Right ventricle myocardium superior (tissue), 1 donor: ENCODE measurements at places on chromosomes 6 and 20. TPM values are rescaled to one million over a fixed set of nuclear protein-coding genes. Genes with fewer than 3 reads are reported as not detected.

GRCh38 chr6:159249752-159250151, 80.6 kb downstream of the FNDC1 start:
- DNase-seq: no peak

DNA sequence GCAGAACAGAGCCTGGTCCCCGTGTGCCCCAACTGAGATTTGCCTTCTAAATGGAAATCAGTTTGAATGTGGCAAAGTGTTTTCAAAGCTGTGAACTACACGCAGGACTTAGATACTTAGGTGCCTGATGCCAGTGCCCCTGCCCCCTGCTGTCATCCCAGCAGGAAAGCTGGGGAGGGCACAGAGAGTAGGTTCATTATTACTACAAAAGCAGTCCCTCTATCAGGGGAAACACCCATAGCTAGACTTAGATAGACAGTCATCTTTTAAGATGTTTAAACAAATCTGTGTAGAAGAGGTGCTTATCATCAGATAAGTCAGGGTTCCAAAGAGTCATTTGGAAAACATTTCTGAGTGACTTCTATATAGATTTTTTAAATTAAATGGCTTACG, 155.0 kb upstream of the SNX9 start:
- DNase-seq: no peak

- no peak for DNase-seq
These were observed 14.0 kb downstream of the EPB41L2 start for GRCh38 chr6:131048933-131049515.

DNA sequence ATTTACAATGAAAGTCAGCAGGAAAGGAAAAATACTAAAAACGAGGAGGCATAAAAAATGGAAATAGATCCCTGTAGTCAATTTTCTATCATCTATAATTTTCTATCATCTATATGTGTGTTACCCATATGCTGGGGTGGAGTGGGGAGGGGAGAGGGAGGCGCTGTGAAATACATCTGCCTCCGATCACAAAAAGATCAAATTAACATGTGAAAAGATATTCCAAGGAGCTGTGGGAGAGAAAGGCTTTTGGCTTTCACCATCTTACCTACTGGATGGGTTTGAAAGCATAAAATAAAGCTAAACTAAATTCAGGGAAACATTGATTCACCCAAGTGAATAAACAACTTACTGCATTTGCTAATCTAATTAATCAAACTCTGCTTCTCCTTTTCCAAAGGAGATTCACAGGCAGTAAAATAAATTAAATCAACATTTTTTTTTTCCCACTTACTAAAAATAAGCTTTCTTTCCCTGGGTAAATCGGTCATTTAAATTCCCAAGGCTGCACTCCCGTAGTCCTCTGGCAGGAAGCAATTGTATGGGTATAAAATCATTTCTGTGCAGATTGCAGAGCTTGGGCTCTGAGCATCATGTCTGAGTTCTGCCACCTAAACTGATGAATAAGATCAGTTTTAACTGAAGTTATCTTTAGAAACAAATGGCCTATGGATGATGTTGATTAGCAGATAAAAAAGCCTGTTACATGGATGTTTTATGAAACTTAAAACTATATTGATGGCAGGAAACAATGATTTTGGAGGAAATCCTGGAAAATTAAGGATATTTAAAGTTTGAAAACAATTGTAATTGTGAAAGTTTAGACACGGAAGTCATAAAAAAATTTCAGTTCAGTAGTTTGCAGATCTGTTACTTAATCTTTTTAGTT, 147.9 kb downstream of the SOX4 start:
- DNase-seq: no peak

GRCh38 chr6:35710241-35710847, 21.6 kb upstream of the FKBP5 start:
- no peak for DNase-seq

GRCh38 chr6:157029980-157030690, 253.0 kb downstream of the ARID1B start:
- DNase-seq: no peak

DNA sequence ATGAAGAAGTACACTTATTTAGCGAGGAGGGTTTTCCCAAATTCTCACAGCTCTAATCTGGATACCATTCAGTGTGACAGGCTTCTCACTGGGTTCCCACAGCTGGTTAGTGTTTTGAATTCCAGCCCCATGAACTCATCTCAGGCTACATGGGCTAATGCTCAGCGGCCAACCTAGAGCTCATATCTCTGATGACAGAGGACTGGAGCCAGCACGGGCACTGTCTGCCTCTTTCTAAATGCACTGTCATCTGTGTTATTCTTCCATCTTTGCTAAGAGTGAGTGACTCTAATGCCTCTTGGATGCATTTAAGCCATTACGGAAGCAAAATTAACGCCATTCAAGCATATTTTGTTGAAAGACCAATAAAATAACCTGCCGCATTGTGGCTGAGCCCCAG, 308.9 kb upstream of the JAG1 start:
- peak; percentile 77 for DNase-seq

DNA sequence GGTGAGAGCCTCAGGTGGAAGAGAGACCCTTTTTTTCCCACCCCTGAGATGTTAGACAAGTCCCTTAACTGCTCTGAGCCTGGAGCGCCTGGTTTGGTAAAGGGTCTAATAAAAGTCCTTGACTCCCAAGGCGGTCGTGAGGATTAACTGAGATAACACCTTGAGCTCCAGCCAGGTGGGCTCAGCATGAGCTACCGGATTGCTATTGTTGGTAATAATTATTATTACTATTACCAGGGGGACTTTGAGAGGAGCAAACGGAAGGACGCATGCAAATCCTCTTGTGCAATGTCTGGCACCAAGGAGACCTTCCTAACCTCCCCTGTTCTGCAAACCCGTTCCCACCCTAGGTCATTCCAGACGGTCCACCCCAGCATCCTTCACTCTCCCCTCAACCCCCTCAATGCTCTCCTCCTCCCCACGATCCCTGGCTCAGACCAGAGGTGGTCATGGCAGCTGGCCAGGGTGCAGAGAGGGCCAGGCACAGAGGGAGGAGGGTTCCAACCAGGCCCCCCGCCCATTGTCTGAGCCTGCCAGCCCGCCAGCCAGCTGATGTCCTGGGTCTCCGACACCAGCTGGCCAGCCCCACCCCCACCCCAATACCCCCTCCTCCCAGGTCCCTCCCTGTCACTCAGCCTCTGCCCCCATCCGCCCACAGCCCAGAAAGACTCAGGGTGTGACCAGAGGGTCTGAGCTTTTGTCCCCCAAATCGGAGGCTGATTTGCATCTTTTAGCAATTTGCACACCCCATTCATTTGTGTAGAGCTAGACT, 14.3 kb upstream of the CBFA2T2 start:
- DNase-seq: no peak

GRCh38 chr6:112600168-112600567, 253.0 kb downstream of the RFPL4B start:
- DNase-seq: no peak

- DNase-seq: peak; percentile 74
These were observed 412 bp downstream of the TRIB3 start for GRCh38 chr20:380763-381580.

DNA sequence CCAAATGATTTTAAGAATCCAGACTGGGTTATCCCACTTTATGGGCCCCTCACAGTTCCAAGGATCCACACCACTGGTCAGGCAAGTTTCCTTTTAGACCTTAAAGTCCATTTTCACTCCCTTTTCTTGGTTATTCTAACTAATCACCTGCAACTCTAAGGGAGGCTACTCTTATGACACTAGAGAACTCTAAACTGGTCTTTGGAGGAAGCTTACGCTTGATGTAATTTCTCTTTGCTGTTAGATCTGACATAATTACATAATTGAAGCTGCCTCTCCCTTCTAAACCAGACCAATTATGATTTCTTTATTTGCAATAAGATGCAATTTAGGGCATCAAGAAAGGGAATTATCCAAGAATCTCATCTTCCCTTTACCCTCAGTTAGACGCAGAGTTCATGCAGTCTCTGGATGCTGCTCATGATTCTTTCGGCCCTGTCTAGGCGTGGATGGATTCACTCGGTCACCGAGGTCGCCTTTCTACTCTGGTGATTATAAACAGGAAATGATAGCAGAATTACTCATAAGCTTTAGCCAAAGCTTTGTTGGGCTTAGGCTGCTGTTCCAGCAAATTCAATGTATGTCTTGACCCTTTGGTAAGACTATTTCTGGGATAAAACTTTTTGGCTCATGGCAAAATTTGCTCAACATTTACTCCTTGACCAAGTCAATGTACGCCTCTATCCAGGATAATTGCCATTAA, 166.4 kb upstream of the PRND start:
- no peak for DNase-seq

DNA sequence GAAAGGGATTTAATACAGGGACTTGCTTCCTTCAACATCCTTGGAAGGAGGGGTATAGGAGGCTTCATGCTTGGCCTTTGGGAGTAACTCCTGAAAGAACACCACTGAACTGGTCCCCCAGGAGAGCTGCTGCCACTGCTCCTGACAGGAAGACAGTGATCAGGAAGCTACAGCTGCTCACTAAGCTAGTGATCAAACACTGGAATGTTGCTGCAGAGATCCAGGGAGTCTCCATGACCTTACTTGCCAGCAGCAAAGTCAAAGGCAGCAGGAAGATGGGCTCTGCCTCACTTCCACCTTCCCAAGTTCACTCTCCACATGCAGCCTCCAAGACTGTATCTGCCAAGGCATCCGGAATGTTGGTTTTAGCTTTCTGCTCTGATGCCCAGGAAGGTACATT, 31.8 kb downstream of the PIM1 start:
- no peak for DNase-seq

DNA sequence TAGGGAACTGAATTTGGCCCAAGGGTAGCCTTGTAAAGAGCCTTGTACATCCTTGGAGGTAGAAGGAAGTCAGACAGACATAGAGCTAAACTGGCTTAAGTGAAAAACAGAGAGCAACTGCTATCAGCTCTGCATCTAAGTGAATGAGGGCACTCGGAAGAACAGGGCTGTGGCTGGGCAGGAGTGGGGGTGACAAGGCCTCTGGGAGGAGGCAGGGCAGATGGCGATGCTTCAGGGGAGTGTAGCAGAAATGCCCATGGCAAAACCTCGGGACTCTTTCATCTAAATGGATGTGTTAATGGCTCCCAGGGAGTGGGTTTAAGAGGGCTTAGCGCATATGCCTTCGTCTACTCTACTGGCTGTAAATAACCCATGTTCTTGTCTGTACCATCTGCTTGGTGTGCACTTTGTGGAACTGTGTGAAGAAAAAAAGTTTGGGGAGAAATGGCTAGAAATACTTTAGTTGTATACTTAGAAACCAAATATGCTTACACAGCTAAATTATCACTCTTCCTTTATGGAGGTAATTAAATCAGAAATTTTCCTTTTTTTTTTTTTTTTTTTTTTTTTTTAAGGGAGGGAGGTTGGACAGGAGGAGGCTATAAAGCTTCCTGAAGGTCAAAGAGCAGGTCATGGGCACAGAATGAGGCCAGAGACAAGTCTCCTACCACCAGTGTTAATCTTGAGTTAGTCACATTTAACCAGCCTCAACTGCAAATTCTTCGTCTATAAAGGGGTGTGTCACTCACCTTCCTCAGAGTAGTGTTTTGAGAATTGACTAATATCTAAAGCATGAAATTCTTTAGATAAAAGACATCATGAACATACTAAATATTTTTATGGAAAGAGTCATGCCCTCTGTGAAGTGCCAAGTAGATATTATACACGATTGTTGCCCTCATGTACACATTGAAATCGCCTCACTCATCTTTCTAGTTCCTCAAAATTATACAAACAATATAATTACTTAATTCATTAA, 60.9 kb downstream of the FYN start:
- DNase-seq: no peak

- no peak for DNase-seq
These were observed 59.7 kb downstream of the HIVEP2 start for GRCh38 chr6:142885182-142885867.

- DNase-seq: peak; percentile 62
These were observed 33.8 kb upstream of the RREB1 start for GRCh38 chr6:7073821-7074525.

- DNase-seq: no peak
These were observed 73.9 kb upstream of the DUSP22 start for GRCh38 chr6:218153-219018.

DNA sequence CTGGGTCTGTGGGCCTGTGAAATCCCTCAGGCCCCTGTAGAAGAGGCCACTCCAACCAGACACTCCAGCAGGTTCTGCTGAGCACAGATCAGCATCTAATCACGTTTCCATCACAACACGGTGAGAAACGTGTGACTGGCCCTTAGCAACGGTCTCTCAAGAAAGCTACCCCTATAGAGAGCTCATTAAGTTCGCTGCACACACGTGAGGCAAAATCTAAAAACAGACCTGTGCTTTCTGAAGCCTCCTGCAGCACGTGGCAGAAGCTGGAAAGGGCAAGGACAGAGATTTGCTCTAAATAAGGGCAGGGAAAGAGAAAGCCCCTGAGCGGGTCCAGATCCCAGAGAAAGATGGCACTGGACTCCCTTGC, 56.5 kb downstream of the GPR6 start:
- DNase-seq: no peak

- no peak for DNase-seq
These were observed 233.4 kb downstream of the CD109 start for GRCh38 chr6:73929405-73929804.

DNA sequence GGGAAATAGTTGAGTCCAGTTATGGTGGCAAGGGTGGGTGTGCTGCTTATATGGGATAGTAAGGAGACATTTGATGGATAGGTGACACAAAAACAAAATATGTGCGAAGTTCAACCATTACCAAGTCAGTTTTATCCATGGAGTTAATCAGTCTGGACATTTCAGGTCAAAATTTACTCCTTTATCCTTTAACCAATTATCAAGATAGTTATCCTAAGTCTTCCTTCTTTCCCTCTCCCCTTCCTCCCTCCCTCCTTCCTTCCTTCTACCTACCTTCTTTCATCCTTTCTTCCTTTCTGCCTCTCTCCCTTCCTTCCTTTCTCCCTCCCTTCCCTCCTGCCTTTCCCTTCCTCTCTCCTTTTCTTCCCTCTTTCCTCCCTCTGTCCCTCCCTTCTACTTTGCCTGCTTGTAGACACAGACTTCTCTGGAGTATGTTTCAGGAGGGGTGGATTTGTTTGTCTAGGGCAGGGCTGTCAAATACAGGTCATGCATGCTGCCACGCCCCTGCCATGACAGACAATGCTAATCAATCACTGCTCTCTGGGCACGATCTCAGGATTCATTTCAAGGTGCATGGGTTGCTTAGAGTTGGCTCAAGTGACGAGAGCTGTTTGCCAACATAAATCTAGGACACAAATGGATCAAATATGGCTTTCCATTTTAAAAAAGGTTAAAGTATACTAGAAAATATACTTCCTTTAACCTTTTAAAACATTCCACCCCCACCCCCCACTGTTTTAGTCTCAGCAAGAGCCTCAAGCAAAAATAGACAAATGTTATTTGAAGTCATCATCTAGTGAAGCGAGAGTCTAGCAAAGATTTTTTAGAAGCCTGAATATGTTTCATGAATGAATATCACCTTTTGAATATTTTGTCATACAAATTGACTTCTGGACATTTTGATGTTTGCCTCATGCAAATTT, 281.6 kb upstream of the CITED2 start:
- DNase-seq: no peak

Gene ANKRD6
- total RNA-seq: 15.0 TPM

Gene PTCHD4
- 0.81 TPM for total RNA-seq

Gene TAAR9
- not detected for total RNA-seq

Gene KIF6
- total RNA-seq: 0.27 TPM

Gene TRIM10
- total RNA-seq: not detected

Gene METTL24
- 0.91 TPM for total RNA-seq

Gene NOX3
- not detected for total RNA-seq

Gene COL19A1
- total RNA-seq: 2.0 TPM

Gene PROCR
- 9.3 TPM for total RNA-seq

Gene DYNLRB1
- total RNA-seq: 148 TPM

Gene FAM217A
- total RNA-seq: not detected

Gene ZC2HC1B
- total RNA-seq: not detected

Gene PROKR2
- not detected for total RNA-seq

Gene NRSN2
- 14.5 TPM for total RNA-seq

Gene MATN4
- total RNA-seq: not detected

Gene CALHM5
- 2.2 TPM for total RNA-seq

Gene RWDD2A
- total RNA-seq: 2.8 TPM

Gene SSTR4
- total RNA-seq: not detected

Gene SLCO4A1
- total RNA-seq: 12.1 TPM
